ENCODE measurements at places on chromosomes 11 and 22.

GRCh38 chr22:24101966-24102365 lies 79.3 kb upstream of the SUSD2 start:
- no peak for DNase-seq

GRCh38 chr11:86063536-86063935 lies 5.3 kb downstream of the PICALM start:
- no peak for DNase-seq

DNA sequence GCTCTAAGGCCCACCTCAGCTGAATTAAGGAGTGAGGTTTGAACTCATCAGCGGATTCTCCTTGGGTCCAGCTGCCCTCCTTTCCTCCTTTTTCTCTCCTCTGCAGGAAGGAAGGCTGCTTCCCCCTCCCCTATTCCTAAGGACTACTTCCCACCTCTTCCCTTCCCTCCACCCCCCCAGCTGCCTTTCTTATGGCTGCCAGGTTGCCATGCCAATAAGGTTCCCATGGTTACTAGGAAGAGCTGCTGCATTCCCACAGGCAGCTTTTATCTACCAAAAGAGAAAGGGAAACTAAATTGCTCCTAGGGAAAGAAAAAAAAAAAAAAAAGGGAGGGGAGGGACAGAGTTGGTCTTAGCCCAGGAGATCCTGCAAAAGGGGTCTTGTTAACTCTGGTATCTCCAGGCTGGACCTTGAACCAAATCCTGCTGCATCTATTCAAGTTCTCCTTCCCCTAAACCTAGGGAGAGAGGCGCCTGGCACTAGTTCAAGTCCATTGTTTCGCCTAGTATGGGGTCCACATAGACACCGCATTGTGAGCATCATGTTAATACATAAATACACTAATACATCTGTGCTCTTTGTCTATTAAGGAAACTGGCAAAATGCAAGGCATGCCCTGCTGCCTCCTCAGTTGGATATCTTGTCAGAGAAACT lies 21.2 kb upstream of the FEZ1 start:
- no peak for DNase-seq

GRCh38 chr11:130858215-130858614 lies 58.1 kb downstream of the SNX19 start:
- DNase-seq = no peak

DNA sequence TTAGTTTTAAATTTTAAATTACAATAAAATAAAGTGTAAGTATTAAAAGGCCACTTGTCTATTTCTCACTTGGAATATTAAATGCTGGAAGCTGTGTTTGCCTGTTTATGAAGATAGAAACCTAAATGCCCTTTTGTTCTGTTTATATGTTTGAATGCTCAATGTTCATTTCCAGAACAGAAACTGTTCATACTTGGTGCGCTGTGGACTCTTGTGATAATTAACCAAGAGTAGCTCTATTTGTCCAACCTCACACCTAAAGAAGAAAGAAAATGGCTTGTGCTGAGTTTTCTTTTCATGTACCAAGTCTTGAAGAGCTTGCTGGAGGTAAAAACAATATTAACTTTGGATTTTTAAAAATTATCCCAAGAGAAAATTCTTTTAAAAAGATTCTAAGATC lies 5.7 kb downstream of the C11orf54 start:
- DNase-seq = no peak

GRCh38 chr22:40819599-40820140 lies 524 bp upstream of the SLC25A17 start:
- DNase-seq = no peak

- no peak for DNase-seq
These were observed 1.5 kb upstream of the APOBEC3A start for GRCh38 chr22:38955926-38956325.

DNA sequence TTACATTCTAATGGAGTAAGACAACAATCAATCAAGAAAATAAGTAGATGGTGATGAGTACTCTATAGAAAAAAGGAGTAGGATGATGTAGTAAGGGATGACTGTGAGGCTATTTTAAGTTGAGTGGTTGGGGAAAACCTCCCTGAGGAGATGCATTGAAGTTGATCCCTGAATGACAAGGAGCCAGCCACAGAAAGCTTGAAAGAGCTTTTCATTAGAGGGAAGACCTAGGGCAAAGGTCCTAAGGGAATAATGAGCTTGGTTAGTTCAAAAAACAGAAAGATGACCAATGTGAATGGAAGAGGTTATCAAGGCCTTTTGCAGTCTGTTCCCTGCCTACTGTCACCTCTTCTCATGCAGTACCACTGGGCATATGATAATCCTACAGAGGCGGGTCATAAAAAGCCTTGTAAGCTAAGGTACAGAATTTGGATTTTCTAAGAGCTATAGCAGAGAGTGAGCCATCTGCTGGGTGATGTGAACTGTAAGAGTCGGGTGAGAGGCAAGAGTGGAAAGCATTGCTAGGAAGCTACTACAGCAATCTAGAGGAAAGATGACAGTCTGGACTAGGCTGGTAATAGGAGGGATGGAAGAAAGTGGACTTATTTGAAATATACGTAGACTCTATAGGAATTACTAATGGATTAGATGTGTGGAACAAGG lies 3.1 kb downstream of the PPP2R1B start:
- no peak for DNase-seq

GRCh38 chr22:49464037-49464436 lies 363.6 kb downstream of the BRD1 start:
- DNase-seq = no peak

- DNase-seq = no peak
These were observed 10.2 kb upstream of the NECTIN1 start for GRCh38 chr11:119739021-119739703.

- DNase-seq = no peak
These were observed 8.8 kb downstream of the MISFA start for GRCh38 chr11:18608376-18608775.

GRCh38 chr11:67645521-67646461 lies 4.7 kb downstream of the ACY3 start:
- no peak for DNase-seq

GRCh38 chr11:127493330-127494022 lies 492.9 kb upstream of the KIRREL3 start:
- peak; percentile 4 for DNase-seq

GRCh38 chr11:125315079-125315740 lies 150.7 kb downstream of the PKNOX2 start:
- no peak for DNase-seq

DNA sequence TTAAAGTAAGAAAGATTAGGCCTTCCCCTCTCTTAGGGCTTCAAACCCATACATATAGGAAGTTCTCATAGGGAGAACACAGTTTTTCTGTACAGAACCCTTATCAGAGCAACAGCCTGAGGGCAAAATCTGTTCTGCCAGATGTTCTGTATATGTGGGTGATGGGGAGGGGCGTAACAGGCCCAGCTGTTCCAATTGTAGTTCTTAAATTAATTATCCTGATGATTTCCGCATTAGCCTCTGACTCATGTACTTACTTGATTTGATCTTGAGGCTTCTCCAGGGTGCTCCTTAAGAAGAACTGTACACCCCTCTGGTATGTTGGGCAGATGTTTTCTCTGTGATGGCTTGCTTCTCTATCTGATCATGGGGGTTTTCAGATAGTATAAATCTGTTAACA lies 123.1 kb upstream of the C11orf87 start:
- DNase-seq = no peak

DNA sequence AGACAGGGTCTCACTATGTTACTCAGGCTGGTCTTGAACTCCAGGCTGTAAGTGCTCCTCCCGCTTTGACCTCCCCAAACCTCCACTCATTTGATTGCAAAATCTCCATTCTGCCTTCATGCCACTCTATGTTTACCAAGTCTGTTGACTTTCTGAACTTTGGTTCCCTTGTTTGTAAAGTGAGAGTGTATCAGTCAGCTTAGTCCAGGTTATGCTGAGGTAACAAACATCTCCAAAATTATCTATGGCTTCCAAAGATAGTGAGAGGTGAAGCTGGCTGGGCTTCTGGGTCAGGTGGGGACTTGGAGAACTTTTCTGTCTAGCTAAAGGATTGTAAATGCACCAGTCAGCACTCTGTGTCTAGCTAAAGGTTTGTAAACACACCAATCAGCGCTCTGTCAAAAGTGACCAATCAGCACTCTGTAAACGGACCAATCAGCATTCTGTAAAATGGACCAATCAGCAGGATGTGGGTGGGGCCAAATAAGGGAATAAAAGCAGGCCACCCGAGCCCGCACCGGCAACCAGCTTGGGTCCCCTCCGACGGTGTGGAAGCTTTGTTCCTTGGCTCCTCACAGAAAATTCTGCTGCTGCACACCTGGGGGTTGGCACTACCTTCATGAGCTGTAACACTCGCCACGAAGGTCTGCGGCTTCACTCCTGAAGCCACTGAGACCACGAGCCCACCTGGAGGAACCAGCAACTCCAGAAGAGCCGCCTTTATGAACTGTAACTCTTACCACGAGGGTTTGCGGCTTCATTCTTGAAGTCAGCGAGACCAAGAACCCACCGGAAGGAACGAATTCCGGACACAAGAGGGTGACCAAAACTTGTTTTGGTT lies 109.3 kb downstream of the MIAT start:
- no peak for DNase-seq

GRCh38 chr22:24067587-24068376 lies 56.7 kb downstream of the CABIN1 start:
- no peak for DNase-seq

- DNase-seq = no peak
These were observed 22.2 kb downstream of the MYBPC3 start for GRCh38 chr11:47329987-47330931.

- no peak for DNase-seq
These were observed 80.7 kb downstream of the PKNOX2 start for GRCh38 chr11:125245299-125245698.

GRCh38 chr11:94664346-94664745 lies 97.2 kb downstream of the PIWIL4 start:
- DNase-seq = peak; percentile 11

- no peak for DNase-seq
These were observed 555.9 kb downstream of the MIAT start for GRCh38 chr22:27213294-27213693.

- no peak for DNase-seq
These were observed 156.1 kb downstream of the ST3GAL4 start for GRCh38 chr11:126511475-126512115.

DNA sequence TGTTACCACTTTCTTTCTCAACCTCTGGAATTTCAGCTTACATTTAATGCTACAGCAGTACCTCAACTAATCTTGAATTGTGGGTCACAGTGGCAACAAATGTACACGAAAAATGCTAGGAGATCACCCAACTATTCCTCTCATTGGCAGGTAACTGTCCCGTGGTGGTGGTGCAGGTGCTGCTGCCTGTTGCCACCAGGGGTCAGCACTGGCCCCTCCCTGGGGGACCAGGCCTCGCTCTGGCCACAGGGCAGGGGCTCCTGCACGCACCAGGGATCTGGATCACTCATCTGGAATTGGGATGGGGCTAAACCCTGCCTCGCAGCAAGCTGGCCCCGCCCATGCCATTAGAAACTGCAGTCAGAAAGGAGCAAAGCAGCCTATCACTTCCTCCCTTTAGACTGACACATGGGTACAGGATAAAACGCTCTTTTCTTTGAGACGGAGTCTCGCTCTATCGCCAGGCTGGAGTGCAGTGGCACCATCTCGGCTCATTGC lies 6.9 kb upstream of the POLDIP3 start:
- DNase-seq = peak; percentile 86

- no peak for DNase-seq
These were observed 26.4 kb downstream of the PDE3B start for GRCh38 chr11:14669958-14670357.

GRCh38 chr11:66784575-66784974 lies 55.6 kb upstream of the SPTBN2 start:
- DNase-seq = no peak

GRCh38 chr22:48218889-48219420 lies 1456.5 kb downstream of the TBC1D22A start:
- no peak for DNase-seq

- DNase-seq = no peak
These were observed 82.6 kb downstream of the SLC1A2 start for GRCh38 chr11:35336726-35337125.

DNA sequence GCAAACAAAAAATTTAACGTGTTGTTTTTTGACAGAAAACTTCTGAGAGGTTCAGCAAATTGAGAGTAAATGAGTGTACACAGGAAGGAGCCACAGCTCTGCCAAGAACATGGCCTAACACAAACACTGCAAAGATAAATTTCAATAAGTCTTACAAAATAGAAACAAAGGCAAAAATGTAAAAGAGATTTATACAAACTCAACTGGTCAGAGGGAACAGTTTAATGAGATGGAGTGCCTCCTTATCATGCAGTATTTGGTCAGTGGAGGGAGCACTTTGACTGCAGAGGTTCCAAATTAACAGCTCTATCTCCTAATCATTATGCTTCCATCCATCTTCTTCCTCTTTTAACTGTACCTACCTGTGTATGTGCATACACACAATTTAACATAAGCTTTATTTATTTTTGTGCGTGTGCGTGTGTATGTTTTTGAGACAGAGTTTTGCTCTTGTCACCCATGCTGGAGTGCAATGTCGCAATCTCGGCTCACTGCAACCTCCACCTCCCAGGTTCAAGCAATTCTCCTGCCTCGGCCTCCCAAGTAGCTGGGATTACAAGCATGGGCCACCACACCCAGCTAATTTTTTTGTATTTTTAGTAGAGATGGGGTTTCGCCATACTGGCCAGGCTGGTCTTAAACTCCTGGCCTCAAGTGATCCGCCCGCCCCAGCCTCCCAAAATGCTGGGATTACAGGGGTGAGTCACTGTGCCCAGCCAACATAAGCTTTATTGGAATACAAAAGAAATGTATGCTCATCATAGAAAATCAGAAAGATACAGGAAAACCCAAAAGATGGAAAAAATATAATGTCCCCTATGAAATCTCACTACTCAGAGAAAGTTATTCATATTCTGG lies 111.9 kb downstream of the MRTFA start:
- no peak for DNase-seq

- DNase-seq = no peak
These were observed 46.3 kb downstream of the BRD1 start for GRCh38 chr22:49781289-49781782.

DNA sequence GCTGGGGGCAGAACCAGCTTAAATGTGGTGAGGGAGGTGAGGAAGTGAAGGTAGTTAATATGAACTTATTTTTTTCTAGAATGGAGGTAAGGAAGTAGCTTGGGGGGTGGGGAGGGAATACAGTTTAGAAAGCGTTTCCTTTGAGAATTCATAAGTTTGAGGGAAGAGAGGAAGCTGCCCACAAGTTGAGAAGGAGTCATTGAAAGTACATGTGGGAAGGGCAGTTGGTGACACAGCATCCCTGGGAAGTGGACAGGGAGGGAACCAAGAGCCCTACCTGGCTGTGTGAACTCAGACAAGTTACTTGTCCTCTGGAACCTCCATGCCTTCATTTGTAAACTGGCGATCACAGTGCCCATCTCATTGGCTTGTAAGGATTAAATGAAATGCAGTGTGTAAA lies 125.9 kb upstream of the SPON1 start:
- no peak for DNase-seq

DNA sequence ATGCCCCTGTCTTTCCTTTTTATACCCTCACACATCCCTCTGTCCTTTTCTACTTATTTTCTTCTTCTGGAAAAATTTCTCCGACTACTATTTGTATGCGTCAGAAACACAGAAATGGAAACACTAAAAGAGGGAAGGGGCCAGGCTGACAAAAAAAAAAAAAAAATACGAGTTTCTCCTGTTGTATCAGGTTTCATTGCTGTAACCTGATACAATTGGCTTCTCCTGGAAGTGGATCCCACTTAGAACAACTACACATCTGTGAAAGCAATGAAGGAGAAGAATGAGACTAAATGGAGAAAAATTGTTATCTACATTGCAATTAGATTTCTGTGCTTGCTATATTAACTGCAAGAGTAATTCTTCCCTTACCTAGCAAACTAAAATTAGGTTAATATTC lies 393.9 kb downstream of the GUCY1A2 start:
- DNase-seq = no peak

- no peak for DNase-seq
These were observed 534 bp downstream of the WNT7B start for GRCh38 chr22:45976254-45977002.

Data from HTR-8/SVneo (cell line).